Cortex of kidney (tissue), 1 donor: ENCODE measurements at places on chromosomes 2 and 18.

DNA sequence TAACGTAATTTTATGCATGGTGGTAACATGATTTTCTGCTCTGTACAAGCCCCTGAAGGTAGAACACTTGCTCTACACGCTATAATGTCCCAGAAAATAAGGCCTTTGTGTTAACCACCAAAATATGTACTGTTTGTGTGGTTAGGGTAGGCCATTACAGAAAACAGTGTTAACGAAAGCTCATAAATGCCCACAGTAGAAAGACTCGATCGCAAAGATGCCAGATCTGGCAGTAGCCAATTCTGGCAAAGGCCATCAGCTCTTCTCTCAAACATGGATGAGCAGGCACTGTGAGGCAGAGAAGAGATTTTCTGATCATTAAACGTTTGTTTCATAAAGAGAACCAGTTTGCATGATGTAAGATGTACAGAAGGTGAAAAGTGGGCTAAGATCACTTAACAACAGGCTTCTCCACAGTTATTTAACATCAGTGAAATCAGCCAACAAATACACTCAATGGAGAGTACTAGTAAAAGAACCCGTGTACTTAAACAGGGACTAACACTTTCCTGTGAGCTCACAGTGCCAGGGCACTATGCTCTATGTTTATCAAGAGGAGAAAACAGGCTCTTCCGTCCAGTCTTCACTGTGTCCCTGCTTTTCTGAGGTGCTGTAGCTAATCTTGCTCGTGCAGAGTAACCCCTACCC is 80.3 kb downstream of the SPRED2 start:
- no peak for DNase-seq

DNA sequence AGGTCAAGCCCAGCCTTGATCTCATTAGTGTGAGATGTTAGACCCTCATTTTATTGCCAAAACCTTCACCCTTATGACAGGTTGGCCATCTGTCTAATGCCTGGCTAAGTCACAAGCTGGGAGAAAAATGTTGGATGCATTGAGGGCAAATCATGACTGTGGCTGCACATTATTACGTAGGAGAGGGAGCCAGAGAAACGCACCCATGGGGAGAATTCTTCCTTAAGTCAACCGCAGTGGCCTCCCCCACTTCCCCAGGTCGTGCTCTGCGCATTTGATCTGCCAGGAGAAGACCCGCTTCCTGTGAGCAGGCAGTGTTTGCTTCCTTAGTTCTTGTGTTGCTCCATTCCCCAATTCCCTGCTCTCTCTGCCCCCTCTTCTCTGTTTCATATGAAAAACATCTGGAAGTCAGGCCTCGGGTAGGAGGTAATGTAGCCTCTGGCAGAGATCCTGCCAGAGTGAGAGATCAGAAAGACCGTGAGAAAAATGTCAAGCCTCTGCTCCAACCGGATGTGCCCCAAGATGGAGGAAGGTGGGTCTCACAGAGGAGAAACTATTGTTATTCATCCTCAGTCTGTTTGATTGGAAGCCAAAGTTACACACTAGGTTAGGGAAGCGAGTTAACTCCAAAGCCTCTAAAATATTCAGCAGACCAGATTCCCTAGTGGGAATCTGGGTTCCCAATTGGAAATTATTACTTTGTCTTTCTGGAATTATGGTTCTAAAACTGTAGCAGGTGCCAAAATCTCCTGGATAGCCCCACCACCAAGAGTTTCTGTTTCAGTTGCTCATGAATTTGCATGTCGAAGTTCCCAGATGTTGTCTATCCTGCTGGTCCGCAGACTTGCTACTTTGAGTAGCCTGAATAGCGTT is 144.3 kb upstream of the PELI1 start:
- DNase-seq = no peak

DNA sequence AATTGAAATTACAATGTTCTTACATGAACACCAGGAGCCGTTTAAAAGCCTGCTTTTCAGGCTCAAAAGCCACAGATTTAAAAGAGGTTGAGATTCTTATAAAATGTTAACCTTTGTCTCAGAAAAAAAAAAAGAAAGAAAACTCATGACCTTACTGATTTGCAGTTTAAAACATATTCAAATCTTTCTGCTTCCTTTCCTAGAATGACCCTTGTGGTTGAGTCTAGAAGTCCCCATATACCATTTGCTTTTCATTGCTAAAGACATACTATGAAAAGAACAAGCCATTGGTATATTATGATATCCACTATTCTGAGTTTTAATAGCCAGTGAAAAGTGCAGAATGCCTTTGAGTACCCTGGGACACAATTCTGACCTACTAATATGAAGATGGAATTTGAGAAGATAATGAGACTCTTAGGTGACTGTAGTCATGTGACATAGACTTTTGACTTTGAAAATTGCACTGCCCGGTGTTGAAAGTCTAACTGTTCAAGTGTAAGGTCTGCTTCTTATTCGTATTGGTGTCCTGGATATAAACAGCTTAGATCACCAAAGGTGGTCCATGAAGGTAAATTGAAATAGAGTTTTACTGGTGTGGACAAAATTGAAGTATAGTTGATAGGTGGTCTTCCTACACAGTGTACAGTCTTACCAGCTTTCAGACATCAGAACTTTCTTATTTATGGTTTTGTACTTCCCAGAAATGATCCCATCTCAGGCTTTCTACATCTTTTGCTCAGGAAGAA is 117.0 kb downstream of the DOCK10 start:
- DNase-seq = no peak

- no peak for DNase-seq
These were observed 137.4 kb upstream of the ETAA1 start for GRCh38 chr2:67259556-67260342.

DNA sequence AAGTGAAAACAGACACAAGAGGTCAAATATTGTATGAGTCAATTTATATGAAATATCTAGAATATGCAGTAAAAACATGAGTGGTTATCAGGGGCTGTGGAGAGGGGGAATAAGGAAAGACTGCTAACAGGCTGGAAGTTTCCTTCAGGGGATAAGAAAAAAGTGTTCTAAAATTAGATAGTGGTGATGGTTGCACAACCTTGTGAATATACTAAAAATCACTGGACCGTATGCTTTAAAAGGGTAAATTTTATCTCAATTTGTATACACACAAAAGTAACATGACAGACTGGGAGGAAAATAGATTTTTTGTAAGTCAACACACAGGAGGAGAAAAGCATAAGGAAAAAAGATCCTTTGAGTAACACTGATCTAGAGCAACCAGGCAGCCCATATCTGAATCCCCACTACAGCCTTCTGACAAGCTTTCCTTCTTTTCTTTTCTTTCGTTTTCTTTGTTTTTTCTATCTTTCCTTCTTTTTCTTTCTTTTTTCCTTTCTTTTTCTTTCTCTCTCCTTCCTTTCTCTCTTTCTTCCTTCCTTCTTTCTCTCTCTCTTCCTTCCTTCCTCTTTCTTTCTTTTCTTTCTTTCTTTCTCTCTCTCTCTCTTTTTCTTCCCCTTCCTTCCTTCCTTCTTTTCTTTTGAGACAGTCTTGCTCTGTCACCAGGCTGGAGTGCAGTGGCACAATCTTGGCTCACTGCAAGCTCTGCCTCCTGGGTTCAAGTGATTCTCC is 95.4 kb downstream of the AAK1 start:
- no peak for DNase-seq

DNA sequence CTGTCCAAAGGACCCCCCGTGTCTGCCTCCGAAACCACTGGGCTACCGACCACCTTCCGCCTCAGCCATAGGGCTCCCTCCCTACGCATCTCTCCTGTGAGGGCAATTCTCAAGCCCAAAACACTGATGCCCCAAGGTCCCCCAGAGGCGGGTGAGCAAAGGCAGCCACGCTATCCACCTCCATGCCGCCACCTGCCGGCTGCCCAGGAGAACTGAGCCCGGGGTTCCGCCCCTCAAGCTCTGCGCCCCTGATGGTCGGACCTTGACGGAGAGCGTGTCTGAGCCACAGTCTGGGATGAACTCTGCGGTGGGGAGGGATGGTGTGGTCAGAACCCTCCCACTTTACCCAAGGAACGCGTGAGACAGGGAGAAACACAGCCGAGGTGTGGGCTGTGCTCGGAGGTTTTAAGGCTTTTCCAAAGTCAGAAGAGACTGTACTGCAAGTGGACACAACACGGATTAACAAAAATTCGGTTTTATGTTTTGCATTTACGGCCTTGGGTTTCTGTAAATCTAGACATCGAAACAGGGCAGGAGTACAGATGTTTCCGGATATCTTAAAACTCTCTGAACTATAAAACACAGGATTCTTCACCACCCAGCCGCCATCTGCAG is 114.1 kb downstream of the ZNF516 start:
- DNase-seq = no peak

DNA sequence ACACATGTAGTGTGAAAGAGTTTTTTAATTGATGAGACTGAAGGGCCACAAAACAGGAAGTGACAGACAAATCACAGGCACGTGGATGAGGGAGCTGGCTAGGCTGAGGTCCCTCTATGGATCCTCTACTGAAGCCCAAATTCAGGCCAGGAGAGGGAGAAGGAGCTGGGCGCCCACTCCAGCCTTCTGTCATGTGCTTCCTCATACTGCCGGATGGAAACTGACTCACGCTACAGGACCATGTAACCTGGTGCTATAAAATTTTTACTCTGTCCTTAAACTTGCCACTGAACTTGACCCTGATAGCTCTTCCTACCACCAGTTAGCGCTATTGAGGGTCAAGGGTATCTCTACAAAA is 31.3 kb downstream of the PSTPIP2 start:
- no peak for DNase-seq

- no peak for DNase-seq
These were observed at the start of gene FBLN7 for GRCh38 chr2:112138159-112139032. Gene FBLN7 (plus strand): TSS chr2:112138385. CDS start chr2:112138656, 271 bp downstream.

DNA sequence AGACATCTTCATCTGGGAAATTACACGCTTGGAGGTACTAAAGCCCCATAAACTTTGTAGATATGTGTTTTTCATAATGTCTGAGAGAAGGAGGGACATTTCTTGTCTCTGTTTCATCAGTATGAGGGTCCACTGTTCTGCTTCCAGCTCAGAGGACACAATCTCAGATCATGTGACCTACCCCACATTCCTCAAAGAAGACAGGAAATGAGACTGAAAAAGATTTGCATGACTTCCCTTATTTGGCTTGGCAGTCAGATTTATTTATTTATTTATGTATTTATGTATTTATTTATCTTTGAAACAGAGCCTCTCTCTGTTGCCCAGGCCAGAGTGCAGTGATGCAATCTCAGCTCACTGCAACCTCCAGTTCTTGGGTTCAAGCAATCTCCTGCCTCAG is 463.7 kb upstream of the RGPD4 start:
- no peak for DNase-seq

- no peak for DNase-seq
These were observed 456 bp downstream of the LRP1B start for GRCh38 chr2:142130111-142131009.

DNA sequence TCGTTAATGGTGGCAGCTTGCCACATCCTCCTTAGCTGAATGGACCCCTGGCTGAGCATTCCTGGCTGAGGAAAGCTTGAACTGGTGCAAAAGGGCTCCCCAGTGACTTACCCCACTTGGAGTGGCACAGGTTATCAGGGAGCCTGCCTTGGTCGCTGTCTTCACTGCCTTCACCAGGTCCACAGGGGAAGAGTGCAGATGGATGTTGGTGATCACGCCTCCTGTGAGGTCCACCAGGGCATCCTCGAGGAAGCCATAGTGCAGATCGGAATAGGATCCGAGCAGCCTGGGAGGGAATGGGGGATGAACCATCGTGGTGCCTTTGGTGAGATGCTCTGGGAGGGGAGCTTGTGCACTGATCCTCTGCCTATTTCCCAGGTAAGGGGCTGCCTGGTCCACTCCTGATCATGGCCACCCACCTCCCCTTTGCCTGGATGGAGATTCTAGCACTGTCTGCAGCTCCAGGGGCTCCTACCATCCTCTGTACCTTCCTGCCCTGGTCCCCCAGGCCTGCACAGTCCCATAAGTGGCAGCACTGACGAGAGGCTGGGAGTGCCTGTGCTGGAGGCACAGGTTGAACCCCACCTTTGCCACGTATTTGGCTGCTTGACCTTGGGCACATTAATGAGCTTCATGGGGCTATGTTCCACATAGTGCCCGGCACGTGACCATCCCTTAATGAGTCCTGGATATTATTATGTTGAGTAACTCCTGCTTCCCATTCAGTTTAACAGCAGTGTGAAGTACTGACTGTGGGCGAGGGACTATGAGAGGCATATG is 43.0 kb downstream of the CAPN13 start:
- no peak for DNase-seq

DNA sequence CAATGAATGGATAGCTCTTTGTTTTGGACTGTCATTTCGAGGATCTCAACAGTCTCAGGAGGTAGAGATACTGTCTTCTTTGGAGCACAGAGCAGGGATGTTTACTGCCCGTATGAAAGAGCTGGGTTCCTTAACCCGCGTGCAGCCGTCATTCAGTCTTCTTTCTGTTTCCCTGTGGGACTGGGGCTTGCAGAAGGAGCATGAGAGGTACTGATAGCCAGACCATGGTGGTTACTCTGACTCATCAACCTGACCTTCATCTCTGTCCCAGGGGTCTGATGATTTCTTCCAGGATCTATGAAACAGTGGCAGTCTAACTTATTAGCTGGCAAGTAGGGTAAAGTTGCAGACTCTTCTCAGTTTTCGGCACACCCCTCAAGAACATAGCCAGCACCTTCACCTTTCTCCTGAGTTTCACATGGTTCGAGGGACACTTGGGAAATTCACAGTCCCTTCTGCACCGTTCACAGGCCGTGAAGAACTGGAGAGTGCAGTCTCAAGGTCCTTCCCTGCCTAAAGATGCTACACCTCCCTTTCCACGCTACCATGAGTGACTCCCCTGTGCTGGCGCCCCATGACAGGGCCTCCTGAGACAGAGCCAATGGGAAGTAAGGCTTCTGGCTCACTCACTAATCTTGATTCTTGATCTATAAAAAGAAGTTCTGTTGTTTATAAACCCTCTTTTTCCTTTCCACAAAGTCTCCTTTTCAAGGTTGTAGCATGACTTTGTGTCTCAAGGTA is 226.2 kb downstream of the MC4R start:
- no peak for DNase-seq

DNA sequence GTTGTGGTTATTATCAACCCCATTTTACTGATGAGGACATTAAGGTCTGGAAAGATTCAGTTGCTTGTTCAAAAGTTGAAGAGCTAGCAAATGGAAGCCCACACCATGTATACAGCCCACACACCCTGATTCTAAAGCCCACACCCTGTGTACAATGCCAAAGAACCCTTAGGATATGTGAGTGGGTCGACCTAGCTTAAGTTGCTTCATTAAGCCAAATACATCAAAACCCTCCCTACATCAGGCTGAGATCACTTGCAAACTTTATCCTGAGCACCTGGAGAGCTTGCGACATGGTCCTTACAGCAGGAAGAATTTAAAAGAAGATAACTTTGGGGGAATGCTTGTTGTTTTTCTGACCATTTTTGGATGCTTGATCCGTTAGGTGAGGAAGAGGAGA is 435 bp upstream of the ARHGAP25 start:
- DNase-seq = no peak
